Neural progenitor cell (in vitro differentiated cells): ENCODE measurements at places on chromosomes 12 and 14.
A peak's percentile ranks its signal among the peaks of the same experiment; 100 is the strongest.

- DNase-seq, result no peak
Measured at GRCh38 chr12:108115123-108116121, 13.7 kb upstream of the WSCD2 start.

DNA sequence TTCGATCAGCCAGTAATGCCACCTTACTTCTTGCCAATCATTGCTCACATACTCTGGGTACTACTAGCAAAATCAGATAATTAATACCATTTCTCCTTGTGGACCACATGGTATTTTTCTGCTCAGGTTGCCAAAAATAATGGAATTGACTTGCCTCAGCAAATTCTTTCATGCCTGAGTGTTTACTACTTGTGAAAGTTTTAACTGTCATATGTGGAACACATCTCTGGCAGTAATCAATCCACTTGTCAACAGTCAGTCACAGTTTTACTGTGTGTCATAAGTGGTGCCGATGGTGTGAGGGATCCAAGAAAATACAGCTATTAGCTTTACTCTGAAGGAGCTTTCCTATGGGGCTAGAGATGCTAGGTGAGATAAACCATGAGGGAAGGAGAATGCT, 55.3 kb upstream of the ATF1 start:
- no peak for DNase-seq

DNA sequence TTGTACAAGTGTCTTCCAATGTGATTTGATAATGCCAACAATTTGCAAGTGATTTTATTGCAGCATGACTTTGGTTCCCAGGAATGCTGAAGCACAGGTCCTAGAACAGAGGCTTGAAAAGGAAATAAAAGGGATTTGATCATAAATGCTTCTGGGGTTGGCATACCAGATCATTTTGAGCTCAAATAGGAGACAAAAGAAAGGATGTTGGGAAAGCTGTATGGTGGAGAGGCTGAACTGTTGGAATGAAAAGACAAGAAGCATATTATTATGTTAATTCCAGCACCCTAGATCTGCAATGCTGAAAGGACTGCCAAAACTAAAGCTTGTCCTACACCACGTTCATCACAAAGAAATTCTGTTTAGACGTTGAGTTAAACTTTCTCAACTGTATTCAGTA, 143.1 kb downstream of the BICD1 start:
- peak; percentile 24 for DNase-seq

GRCh38 chr12:66984962-66985361, 284.2 kb upstream of the CAND1 start:
- DNase-seq, result no peak

DNA sequence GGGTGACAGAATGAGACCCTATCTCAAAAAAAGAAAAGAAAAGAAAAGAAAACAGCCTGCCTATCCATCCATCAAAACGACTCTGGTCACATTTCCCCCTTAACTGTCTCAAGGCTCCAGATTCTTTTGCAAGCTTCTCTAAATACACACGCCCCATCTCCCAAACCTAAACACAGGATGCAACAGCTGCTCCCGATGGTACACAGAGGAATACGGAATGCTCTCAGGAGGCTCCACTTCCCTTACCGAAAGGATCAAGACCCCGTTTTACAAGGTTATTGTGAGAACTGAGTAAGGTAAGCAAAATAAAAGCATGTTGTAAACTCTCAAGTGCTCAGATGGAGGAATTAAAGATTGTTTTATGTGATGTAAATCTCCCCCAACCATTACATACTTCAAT, 62.3 kb downstream of the NT5DC3 start:
- no peak for DNase-seq

GRCh38 chr12:109766251-109766778, 52.7 kb downstream of the FAM222A start:
- no peak for DNase-seq

- DNase-seq, result no peak
Measured at GRCh38 chr12:67915335-67915851, 73.9 kb upstream of the IFNG-AS1 start.
